ENCODE measurements at places on chromosomes 4 and X.

DNA sequence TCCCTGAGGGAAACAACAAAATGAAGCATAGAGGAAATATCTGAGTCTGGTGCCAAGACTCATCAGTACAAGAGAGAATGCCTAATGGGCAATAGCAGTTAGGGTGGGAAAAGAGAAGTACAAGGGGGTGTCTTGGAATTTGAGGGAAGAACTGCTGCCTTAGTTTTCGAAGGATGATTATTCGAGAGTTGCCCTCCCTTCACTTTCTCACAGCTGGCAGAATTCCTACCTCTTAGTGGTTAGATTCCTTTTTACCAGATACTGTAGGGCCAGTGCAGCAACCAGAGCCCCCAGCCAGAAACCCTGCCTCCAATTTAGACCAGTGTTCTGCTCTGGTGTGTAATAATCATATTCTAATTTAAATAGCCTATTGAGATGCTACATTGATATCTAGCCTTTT is 56.5 kb downstream of the NFKB1 start:
- DNase-seq, result no peak

- no peak for DNase-seq
Observed at GRCh38 chr4:24853142-24853541, 57.8 kb downstream of the SOD3 start.

GRCh38 chrX:74104356-74105015 is 199.5 kb upstream of the ZCCHC13 start:
- DNase-seq, result no peak

GRCh38 chr4:169293343-169294176 is 22.8 kb upstream of the SH3RF1 start:
- no peak for DNase-seq

DNA sequence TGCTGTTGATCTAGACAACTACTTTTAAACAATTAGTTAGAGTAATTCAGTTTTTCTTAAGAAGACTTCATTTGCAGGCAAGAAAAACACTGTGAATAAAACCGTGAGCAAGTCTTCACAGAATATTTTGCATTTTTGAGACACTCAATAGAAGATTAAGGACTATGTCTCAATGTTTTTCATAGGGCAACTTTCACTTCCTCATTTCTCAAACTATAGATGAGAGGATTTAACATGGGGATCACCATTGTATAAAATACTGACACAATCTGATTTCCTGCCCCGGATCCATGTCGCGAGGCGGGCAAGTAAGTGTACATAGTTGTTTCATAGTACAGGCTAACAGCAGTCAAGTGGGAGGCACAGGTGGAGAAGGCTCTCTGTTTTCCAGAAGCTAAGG is 108.8 kb upstream of the IGSF1 start:
- DNase-seq, result no peak

- no peak for DNase-seq
Observed at GRCh38 chr4:205097-205756, 80.9 kb downstream of the ZNF718 start.

GRCh38 chr4:1375761-1376322 is 28.8 kb downstream of the UVSSA start:
- no peak for DNase-seq

DNA sequence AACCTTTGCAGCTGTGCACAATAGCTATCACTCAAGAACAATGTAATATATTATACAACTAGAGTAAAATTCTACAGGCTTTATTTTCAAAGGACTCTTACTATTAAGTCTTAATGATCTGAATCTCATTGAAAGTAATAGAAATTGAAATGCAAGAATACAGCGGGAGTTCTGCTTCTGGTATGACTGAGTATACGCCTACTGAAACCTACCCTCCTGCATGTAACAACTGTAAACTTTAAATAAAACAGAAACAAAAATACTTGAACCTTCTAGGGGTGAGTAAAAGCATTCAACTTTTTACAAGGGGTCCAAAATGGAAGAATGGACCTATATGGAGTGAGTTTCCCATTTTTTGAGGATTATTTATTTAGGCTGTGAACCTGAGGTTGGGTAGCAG is 13.5 kb downstream of the DCHS2 start:
- no peak for DNase-seq

DNA sequence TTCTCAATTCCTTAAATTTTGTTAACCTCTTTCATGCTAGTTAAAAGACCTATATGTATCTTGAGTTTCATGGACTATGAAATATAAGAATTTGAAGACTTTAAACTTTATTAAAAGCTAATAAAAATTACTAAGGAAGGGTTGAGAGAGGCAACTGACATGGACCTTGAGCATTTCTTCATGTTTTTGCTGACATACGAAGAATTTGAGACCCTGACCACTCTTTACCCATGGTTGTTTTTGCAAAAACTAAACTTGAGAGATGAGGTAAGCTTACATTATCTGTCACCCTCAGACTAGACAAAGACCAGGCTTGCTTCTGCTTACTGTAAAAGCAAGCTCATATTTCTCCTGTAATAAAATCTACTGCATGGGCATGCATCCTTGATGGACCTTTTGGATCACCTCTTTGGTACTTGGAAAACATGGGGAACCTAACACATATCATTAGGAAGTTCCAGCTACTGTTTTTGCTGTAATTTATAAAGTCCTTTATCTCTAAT is 338.2 kb upstream of the PABPC4L start:
- no peak for DNase-seq

DNA sequence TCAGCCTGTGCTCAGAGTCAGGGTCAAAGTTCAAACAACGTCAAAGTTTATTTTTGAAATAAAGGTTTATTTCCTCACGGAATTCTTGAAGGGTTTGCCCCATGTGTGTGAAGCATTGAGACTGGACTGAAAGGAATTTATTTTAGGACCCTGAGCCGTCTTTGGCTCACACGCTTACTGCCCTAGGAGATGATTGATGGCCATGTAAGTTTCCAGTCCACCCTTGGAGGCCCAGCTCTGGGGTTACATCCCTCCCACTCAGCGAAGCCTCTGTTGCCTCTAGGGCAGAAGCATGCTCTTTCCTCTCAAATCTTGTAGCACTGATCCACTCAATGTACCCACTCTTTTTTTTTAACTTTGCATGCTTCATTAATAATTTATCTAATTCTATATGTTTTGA is 4.5 kb upstream of the NHSL2 start:
- no peak for DNase-seq

DNA sequence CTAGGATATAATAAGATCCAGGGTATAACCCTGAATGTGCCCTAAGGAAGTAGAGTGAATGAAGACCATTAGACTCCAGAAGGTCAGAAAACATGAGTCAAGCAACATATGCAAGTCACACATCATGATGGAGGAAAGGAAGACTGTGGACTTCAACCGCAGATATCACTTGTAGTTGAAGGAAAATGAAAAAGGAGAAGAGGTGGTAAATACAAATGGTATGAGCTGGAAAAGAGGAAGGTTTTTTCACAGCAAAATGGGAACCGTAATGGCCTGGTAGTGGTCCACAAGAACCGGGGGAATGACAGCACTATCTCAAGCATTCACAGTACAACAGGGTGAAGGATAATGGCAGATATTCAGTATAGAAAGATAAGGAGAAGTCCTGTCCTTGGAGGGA is 5.2 kb upstream of the SCFD2 start:
- DNase-seq, result no peak

All from stimulated activated CD4-positive, alpha-beta T cell treated with anti-CD3 and anti-CD28 coated beads, Interleukin-1b, Interleukin-23, amount 100 ng/mL, for 4 hours (primary cell).